ENCODE measurements at places on chromosomes 13 and 19. TPM values are rescaled to one million over a fixed set of nuclear protein-coding genes. Genes with fewer than 3 reads are reported as not detected.

The FCER2 gene
- total RNA-seq, result 1.0 TPM

DNA sequence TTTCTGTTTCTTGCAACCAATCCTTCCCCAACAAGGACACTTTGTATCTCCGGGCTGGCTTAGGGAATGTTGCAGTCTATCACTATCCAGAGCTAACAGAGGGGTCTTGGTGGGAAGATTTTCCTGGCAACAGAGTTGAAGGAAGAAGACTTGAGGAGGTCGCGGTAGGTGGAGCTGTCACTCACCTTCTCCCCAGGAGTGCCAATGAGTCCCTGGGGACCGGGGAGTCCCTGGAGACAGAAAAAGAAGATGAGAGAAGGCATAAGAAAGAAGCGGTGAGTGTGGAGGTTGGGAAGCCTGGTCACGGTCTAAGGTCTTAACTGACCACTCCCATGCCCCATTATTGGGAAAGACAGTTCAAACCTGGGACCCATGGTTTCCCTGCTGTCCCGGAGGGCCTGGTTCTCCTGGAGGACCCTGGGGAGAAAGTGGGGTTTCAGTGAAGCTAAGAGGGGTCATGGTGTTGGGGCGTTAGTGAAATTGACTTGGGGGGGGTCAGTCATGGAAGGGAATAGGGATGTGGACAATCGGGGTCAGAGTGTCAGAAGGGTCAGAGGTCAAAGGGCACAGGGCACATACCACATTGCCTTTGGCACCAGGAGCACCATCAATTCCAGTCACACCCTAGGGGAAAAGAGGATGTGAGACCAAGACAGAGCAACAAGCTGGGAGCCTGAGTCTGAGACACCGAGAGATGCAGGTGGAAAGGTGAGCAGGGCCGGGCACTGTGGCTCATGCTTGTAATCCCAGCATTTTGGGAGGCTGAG is 18.7 kb downstream of the COL5A3 start:
- no peak for DNase-seq
- H3K4me1 ChIP-seq, result peaks cover 9% of the 10 kb centered on the region
- no peaks in the 10 kb centered on the region for H3K27me3 ChIP-seq
- no peaks in the 10 kb centered on the region for H3K36me3 ChIP-seq

DNA sequence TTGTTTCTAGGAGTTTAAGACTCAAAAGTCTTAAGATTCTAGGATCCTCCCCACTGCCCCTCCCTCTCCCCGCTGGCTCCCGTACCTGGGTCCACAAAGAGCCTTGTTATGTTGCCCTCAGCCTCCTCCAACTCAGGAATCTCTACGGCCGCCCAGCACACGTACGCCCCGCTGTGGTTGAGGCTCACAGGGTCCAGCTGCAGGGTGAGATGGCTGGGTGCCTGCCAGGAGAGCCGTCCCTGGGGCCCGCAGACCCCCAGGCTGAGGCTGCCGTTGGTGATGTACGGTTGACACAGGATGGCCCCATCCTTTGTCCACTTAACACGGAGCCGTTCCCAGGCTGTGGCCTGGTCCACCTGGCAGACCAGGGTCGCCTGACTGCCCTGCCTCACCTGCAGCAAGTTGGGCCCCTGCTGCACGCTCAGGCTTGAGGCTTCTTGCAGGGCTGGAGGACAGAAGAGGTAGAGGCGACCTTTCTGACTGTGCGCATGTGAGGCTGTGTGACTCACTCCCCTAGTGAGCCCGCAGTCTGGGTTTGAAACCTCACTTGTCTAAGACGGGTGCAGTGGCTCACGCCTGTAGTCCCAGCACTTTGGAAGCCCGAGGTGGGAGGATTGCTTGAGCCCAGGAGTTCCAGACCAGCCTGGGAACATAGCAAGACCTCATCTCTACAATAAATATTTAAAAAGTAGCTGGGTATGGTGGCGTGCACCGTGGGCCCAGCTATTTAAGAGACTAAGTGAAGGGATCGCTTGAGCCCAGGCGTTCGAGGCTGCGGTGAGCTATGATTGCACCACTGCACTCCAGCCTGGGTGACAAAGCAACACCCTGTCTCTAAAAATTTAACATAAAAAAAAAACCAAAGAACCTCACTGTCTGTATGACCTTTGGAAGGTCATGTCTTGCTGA is 4.0 kb downstream of the TMIGD2 start:
- no peak overlapping the region for H3K27ac ChIP-seq
- no peaks in the 10 kb centered on the region for H3K36me3 ChIP-seq

DNA sequence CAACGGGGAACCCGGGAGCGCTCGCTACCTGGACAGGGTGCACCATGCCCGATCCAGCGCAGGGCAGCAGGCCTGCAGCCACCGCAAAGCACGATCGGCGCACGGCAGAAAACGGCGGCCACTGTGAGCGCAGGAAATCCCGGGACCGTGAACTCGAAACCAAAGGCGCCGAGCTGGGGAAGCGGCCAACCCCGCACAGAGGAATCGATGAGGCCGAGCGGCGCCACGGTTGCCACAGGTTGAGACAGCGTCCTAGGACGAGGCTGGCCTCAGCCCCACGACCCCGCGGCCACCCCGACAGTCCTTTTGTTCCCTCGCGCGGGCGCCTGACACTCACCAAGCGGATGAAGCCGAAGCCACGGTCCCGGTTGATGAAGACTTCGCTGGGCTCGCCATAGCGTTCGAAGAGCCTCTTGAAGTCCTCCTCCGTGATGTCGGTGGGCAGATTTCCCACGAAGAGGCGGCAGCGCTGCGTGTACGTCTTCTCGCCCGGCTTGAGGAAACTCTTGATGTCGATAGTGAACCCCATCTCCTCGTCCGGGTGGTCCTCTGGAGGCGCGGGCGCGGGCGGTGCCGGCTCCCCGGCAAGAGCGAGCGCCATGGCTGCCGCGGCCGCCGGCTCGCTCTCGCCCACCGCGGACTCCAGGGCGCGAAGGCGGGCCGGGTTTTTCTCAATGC is 557 bp downstream of the PSPC1 start:
- H3K4me1 ChIP-seq, result peaks cover 10% of the 10 kb centered on the region
- H3K27me3 ChIP-seq, result no peaks in the 10 kb centered on the region
- peak; percentile 49 for DNase-seq
- no peaks in the 10 kb centered on the region for H3K36me3 ChIP-seq
- H3K4me3 ChIP-seq, result peak overlapping the region; percentile 93
- H3K27ac ChIP-seq, result peak overlapping the region; percentile 98

- H3K4me1 ChIP-seq, result peaks cover 24% of the 10 kb centered on the region
- H3K36me3 ChIP-seq, result peaks cover 20% of the 10 kb centered on the region
- H3K27ac ChIP-seq, result no peak overlapping the region
- no peak overlapping the region for H3K4me3 ChIP-seq
Measured at GRCh38 chr19:45793876-45794275, 1.2 kb upstream of the DMWD start.

DNA sequence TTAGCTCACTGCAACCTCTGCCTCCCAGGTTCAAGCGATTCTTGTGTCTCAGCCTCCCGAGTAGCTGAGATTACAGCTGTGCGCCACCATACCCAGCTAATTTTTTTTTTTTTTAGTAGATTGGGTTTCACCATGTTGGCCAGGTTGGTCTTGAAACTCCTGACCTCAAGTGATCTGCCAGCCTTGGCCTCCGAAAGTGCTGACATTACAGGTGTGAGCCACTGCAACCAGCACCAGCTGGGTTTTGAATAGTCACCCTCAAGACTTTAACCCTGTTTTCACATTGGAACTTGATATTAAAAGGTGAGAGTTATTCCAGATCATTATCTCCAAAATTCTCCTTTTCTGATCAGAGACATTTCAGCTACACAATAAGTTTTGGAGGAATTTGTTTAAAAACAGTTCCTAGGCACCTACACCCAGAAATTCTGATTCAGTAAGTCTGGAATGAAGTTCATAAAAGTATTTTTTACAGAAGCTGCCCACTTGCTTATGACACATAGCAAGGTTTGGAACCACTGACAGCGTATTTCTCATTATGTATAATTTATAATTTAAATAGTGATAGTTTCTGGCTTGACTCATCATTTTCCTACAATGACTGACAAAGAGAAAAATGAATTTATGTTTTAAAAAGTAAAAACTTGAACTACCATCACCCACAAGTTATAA is 417.3 kb downstream of the DIAPH3 start:
- H3K4me3 ChIP-seq, result no peak overlapping the region
- H3K36me3 ChIP-seq, result no peaks in the 10 kb centered on the region
- no peak overlapping the region for H3K27ac ChIP-seq
